ENCODE measurements at places on chromosomes 12 and 14.

DNA sequence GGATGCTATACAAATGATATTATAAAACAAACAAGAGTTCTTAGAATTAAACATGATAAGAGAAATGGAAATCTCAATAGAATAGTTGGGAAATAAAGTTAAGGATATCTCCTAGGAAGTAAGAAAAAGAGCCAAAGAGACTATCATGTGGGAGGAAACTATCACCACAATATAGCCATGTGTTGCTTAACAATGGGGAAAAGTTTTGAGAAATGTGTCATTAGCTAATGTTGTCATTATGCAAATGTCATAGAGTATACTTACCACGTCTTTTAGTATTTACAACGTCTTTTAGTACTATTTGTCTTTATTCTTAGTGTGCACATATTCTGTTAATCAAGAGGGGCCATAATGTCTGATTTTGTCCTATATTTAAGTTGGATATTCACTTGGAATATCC, 58.7 kb downstream of the ZNF641 start:
- DNase-seq: no peak

- DNase-seq: peak; percentile 76
Measured at GRCh38 chr12:50314636-50315312, 31.5 kb upstream of the LIMA1 start.

GRCh38 chr14:57383125-57383745, 7.2 kb upstream of the NAA30 start:
- no peak for DNase-seq

DNA sequence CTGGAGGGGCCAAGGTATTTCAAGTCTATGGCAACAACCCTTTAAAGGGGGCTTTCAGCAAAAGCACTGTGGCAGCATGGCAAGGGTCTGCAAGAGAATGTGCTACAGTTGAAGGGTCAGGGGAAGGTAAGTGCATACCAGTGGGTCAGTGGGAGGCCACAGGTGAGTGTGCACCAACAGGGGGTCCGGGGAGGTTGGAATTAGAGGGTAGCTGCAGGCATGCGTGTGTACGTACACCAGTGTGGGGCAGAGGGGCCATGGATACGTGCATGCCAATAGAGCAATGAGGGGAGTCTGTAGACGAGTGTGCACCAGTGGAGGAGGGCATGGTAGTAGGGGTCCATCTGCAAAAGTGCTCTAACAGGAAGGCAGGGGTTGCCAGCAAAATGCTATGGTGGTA, 448.9 kb downstream of the NAV3 start:
- DNase-seq: no peak

GRCh38 chr12:27946421-27946820, 26.1 kb downstream of the PTHLH start:
- DNase-seq: no peak

GRCh38 chr14:85587151-85587711, 57.3 kb downstream of the FLRT2 start:
- DNase-seq: peak; percentile 77

GRCh38 chr12:57890191-57891115, 43.9 kb upstream of the CTDSP2 start:
- DNase-seq: no peak

- DNase-seq: no peak
Measured at GRCh38 chr12:19436931-19437330, 2.4 kb upstream of the AEBP2 start.

DNA sequence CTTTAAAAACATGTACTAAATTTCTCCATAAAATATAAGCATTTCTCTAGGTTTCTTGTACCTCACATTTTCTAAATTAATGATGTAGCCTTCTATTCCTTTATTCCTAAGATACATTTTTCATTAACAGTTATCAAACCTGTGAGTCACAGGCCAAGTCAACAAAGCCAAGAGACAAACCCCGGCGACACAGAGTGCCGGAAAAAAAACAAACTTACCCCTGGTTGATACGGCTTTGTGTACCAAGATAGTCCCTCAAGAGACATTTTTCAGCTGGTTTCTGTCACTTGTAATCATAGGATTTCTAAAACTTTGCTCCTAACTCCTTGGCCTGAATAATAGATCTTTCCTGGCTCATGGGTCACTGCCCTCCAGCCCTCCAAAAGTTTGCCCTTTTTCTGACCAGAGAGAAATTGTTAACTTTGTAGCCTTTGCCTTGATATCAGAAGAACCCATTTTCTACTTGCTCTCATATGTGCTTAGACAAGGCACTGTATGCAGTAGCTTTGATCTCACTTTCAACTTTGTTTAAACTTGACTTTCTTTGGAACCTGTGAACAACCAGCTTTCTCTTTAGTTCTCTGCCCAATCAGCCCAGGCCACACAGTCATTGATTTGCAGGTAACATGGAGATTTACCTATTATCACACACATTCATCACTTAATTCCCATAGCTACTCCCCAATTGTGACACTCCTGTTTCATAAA, 172.2 kb downstream of the PRKD1 start:
- no peak for DNase-seq

- DNase-seq: no peak
Measured at GRCh38 chr12:3636328-3636727, 116.6 kb downstream of the CRACR2A start.

DNA sequence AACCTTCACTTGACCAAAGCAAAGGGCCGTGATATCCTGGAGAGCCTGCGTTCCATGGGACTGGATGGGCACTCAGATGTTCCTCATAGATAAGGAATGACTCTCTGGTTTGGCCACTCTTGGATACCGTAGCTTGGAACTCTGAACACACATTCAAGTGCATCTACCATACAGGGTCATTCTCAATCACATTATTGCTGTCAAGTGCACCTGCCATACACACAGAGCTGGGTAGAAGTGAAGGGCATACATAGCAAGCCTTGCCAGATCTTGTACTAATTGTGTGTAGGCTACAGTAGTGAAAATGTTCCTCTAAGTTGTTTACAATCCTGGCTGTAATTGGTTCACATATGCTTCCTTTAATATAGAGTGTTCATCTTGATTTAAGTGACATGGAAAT, 58.3 kb downstream of the PELI2 start:
- no peak for DNase-seq

DNA sequence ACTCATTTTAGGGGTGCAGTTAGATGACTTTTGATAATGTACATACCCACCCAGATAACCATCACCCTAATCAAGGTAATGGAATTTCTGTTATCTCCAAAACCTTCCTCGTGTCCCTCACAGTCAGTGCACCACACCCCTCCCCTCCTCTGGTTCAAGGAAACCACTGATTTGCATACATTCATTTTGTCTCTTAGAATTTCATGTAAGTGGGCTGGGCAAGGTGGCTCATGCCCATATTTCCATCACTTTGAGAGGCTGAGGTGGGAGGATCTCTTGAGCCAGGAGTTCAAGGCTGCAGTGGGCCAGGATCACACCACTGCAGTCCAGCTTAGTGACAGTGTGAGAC, 15.7 kb downstream of the ADIPOR2 start:
- DNase-seq: no peak

DNA sequence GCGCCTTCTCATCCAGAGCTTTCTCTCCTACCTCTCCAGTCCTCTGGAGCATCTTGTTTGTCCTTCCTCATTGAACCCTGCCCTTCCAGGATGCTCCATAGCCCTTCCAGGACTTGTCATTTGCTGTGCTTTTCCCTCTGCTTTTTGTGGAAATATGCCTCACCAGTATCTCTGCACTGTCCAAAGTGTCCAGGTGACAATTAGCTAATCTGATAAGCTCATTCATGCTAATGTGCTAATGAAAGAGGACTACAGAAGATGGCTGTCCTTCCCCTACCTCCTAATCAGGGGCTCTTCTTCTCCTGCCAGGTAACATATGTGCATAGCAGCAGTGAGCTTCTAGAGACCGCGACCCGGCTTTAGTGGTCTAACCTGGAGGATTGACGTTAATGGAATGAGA, 58.4 kb upstream of the OTX2 start:
- DNase-seq: no peak

DNA sequence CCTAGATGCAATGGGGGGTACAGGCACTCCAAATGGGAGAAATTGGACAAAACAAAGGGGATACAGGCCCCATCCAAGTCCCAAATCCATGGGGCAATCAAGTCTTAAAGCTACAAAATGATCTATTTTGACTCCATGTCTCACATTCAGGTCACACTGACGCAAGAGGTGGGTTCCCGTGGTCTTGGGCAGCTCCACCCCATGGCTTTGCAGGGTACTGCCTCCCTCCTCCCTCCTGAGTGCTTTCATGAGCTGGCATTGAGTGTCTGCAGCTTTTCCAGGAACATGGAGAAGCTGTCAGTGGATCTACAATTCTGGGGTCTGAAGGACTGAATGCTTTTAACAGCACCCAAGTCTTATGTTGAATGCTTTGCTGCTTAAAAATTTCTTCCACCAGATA, 274.5 kb upstream of the LRIG3 start:
- DNase-seq: no peak

GRCh38 chr12:70154087-70154638, 89.1 kb upstream of the CNOT2 start:
- peak; percentile 44 for DNase-seq

DNA sequence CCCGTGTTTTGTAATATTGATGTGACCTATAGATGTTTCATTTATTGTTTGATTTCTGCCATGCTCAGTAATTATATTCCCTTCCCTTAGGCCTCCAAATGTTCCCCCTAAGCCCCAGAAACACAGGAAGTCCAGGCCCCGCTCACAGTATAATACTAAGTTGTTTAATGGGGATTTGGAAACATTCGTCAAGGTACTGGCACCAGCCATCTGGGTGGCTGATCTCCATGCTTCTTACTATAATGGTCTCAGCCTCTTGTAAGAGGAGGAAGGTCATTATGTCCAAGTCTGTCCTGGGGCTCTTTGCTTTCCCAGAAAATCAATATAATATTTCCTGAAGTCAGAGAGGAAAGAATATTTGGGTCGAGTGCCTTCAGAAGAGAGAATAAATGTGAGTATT, 130.9 kb downstream of the KICS2 start:
- DNase-seq: no peak

DNA sequence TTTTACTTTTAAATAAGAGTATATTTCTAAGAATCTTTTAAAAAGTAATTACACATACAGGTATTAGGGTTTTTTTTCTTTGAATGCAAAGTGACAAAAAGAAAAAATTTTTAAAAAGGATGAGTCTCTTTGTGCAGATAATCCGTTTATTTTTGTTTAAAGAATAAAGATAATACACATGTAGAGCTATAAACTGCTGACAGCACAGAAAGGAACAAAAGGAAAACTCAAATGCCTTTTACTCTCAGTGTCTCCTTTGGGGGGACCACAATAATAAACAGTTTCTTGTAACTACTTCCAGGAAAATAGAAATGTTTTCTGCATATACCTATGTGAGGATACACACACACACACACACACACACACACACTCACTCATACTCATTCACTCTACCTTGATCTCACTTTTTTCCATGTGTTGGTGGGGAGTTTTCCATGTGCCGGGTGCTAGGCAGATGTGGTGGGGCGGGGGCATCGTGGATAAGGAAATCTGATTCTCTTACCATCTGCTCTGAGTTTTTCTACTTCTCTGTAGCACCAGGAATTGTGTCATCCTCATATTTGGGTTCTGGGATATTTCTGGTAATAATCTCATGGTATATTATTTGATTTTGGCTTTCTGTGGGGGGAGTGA, 58.1 kb downstream of the KCTD10 start:
- no peak for DNase-seq

DNA sequence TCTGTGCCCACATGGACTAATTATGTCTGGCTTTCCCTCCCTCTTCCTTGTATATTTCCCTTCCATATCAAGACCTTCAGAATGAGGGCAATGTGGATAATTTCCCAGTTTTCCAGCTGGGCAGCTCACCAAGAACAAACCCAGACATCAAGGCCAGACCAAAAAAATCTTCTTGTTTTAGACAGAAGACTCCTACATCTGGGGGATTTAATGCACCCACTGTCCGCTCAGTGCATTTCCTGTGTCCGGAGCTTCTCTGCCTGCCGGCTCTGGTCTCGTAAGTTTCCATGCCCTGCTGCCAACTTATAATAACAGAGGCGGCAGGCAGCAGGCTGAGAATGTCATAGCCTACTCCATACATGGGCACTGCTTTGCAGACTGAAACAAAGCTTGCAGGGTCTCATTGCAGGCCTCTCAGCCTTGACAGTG, 207.2 kb upstream of the BCL2L14 start:
- DNase-seq: no peak

GRCh38 chr14:71220462-71220861, 313.2 kb downstream of the PCNX1 start:
- DNase-seq: no peak

Data from ELR (cell line).